ENCODE measurements at places on chromosomes 11 and 22.

- H3K4me3 ChIP-seq: no peak overlapping the region
- H3K4me1 ChIP-seq: no peaks in the 10 kb centered on the region
- no peaks in the 10 kb centered on the region for H3K27me3 ChIP-seq
- H3K27ac ChIP-seq: no peak overlapping the region
- no peaks in the 10 kb centered on the region for H3K36me3 ChIP-seq
- DNase-seq: no peak
These were observed 57.6 kb upstream of the NECTIN1 start for GRCh38 chr11:119786431-119787073.

DNA sequence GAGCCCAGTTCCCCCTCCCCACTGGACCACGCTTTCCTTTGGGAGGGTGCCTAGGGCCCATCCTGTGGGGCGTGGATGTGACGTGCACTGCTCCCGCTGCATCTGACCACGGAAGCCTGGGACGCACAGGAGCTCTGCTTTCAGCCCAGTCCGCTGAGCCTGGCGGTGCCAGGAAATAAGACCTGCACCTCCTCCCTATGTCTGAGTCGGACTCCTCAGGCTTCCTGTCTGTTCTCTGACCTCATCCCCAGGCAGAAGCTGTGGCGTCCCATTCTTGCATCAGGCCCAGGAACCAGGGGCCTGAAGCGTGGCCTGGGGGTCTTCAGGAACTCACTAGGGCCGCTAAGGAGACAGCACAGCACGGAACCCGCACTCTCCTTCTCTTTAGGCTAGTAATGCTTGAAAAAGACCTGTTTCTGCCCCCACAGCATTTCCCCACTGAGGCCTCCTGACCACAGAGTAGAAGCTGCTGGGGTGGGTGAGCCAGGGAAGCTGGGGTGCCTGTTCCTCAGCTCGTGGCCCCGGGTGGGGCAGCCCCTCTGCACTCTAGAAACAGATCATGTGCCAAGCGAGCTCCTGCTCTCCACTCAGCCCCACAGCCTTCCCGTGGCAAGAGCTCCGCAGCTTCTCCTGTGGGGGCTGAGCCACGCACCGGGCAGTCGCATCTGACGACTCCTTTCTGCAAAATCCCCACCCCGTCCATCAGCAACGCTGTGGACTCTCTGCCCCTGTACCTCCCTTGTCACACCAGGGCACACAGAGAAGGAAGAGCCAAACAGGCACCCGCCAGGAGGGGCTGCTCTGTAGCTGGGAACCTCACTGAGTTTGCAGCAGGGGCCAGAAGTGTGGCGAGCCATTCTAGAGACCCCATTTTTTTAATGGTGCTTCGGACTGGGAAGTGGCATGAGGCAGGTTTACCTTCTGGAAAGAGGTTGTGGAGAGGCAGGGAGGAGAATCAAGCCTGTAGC is 22.6 kb downstream of the MOV10L1 start:
- H3K4me3 ChIP-seq: no peak overlapping the region
- no peak overlapping the region for H3K27ac ChIP-seq
- H3K4me1 ChIP-seq: no peaks in the 10 kb centered on the region
- no peak for DNase-seq

DNA sequence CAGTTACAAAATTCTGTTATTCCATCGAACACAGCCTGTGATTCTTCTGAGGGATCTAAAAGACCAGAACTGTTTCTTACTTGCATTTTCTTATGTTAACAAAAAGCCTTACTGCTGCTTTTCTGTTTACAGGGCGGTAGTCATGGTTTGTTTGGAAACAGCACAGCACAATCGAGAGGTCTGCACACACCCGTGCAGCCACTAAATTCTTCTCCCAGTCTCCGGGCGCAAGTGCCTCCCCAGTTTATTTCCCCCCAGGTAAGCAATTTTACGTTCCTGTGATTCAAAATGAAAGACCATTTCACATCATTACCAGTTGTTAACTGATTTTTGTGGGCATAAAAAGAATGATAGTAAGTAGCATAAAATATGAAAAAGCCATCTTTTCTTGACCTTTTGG is 60.8 kb upstream of the ADSL start:
- H3K27me3 ChIP-seq: no peaks in the 10 kb centered on the region
- peak overlapping the region; percentile 45 for H3K27ac ChIP-seq
- DNase-seq: no peak
- H3K4me3 ChIP-seq: no peak overlapping the region

- peaks cover 6% of the 10 kb centered on the region for H3K4me1 ChIP-seq
- DNase-seq: no peak
- H3K36me3 ChIP-seq: no peaks in the 10 kb centered on the region
- no peak overlapping the region for H3K27ac ChIP-seq
- H3K27me3 ChIP-seq: no peaks in the 10 kb centered on the region
These were observed 65.4 kb upstream of the TSPAN18 start for GRCh38 chr11:44661311-44661717.

- no peaks in the 10 kb centered on the region for H3K27me3 ChIP-seq
- no peak for DNase-seq
- no peak overlapping the region for H3K27ac ChIP-seq
These were observed 76.2 kb downstream of the ZBTB16 start for GRCh38 chr11:114135737-114136151.

- peaks cover 12% of the 10 kb centered on the region for H3K4me1 ChIP-seq
- H3K27ac ChIP-seq: peak overlapping the region; percentile 3
- H3K4me3 ChIP-seq: no peak overlapping the region
- no peaks in the 10 kb centered on the region for H3K36me3 ChIP-seq
These were observed 24.4 kb downstream of the HORMAD2 start for GRCh38 chr22:30104501-30105156.

DNA sequence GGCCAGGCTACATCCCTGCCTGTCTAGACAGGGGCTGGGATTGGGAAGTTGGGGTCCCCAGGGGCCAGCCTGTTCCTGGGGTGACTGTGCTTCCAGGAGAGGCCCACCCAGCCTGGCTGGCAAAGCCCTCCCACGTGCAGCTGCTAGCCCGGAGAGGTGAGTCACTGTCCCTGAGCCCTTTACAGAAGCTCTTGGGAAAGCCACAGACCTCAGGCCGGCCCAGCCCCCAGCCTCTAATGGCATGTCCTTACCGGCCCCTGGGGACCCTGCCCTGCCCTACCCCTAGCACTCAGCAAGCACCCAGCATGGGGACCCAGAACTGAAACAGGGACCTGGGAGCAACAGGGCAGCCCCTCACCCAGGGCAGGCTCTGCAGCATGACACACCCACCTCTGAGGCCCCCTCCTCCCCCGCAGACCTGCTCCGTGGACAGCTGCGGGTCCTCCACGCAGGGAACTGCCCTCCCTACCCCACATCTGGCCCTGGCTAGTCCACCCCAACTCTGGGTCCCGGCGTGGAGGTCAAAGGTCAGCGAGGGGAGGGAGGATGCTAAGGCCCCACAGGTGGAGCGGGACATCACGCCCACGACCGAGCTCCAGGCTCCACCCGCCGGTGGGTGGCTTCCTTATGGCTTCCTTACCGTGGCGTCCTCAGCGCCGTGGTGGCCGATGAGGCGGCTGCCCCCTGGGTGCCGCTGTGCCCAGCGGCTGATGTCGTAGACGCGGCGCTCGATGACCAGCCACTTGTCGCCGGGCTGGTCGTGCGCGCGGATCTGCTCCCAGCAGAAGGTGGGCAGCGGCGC is 615 bp downstream of the FADS3 start:
- peak overlapping the region; percentile 85 for H3K4me3 ChIP-seq
- H3K27ac ChIP-seq: peak overlapping the region; percentile 61
- peaks cover 9% of the 10 kb centered on the region for H3K4me1 ChIP-seq
- H3K27me3 ChIP-seq: no peaks in the 10 kb centered on the region
- H3K36me3 ChIP-seq: no peaks in the 10 kb centered on the region
- peak; percentile 23 for DNase-seq

GRCh38 chr11:6844356-6844755 is 1.1 kb upstream of the OR10A5 start:
- no peaks in the 10 kb centered on the region for H3K27me3 ChIP-seq
- H3K4me3 ChIP-seq: no peak overlapping the region
- no peaks in the 10 kb centered on the region for H3K36me3 ChIP-seq
- no peaks in the 10 kb centered on the region for H3K4me1 ChIP-seq
- DNase-seq: no peak

DNA sequence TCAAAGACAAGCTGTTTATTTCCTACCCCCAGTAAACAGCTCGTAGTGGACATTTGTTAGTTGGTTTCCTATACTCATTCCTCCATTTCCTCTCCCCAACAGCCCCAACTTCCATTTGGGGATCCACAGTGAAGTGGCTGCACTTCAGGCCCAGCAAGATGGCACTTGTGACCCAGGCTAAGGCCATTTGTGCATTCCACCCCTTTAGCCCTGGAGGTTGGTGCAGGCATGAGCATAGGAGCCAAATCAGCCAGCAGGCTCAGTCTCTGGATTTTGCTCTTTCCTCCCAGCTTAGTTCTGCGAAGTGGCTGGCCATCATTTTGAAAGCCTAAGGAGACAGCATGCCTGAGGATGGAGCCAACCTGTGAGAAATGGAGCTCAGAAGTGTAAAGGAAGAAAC is 122.9 kb downstream of the MPPED2 start:
- no peaks in the 10 kb centered on the region for H3K36me3 ChIP-seq
- no peak overlapping the region for H3K4me3 ChIP-seq
- no peak overlapping the region for H3K27ac ChIP-seq

GRCh38 chr22:41217553-41218157 is 12.5 kb downstream of the L3MBTL2 start:
- H3K27ac ChIP-seq: peak overlapping the region; percentile 23
- H3K4me1 ChIP-seq: peaks cover 7% of the 10 kb centered on the region
- no peaks in the 10 kb centered on the region for H3K27me3 ChIP-seq
- no peak for DNase-seq
- peaks cover 47% of the 10 kb centered on the region for H3K36me3 ChIP-seq

DNA sequence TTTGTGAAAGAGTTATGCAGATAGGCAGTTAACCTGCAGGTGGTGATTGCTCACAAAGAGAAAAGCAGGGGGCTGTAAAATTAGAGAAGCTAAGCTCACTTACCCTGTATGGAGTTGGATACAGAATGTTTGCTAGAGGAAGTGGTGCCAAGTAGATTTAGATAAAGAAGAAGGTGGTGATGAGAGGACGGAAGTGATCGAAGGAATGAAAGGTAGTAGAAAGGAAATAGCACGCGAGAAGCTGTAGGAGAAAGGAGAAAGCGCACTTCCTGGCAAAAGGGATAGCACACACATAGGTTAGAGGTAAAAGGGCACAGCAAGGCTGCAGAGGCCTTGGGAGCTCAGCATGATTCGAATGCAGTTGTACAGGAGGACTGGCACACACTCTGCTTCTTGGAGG is 87.3 kb upstream of the CTSC start:
- no peak overlapping the region for H3K4me3 ChIP-seq
- DNase-seq: no peak
- peaks cover 4% of the 10 kb centered on the region for H3K4me1 ChIP-seq
- no peak overlapping the region for H3K27ac ChIP-seq
- H3K27me3 ChIP-seq: no peaks in the 10 kb centered on the region

GRCh38 chr22:30444632-30445437 is 19.3 kb downstream of the MTFP1 start:
- no peaks in the 10 kb centered on the region for H3K4me1 ChIP-seq
- H3K4me3 ChIP-seq: no peak overlapping the region
- H3K27me3 ChIP-seq: peaks cover 5% of the 10 kb centered on the region
- H3K27ac ChIP-seq: no peak overlapping the region
- peak; percentile 17 for DNase-seq
- no peaks in the 10 kb centered on the region for H3K36me3 ChIP-seq

DNA sequence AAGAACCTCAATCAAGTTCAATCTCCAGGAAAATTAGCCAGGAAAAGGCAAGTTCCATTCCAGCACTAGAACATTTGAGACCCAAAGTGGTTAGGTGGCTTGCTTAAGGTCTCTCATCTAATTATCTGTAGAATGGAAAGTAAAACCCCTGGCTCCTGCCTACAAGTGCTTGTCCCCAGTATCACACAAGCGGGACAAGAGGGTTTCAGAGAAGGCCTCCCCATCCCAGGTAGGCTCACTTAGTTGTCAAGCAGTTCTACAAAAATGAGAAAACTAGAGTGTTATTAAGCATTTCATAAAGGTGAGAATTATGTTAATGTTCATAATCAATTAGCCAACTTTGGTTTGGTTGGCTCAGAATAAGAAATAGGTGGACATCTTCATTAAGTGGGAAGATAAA is 5.5 kb downstream of the POU2AF1 start:
- H3K36me3 ChIP-seq: no peaks in the 10 kb centered on the region
- no peak for DNase-seq
- no peaks in the 10 kb centered on the region for H3K4me1 ChIP-seq
- no peaks in the 10 kb centered on the region for H3K27me3 ChIP-seq
- H3K4me3 ChIP-seq: no peak overlapping the region

DNA sequence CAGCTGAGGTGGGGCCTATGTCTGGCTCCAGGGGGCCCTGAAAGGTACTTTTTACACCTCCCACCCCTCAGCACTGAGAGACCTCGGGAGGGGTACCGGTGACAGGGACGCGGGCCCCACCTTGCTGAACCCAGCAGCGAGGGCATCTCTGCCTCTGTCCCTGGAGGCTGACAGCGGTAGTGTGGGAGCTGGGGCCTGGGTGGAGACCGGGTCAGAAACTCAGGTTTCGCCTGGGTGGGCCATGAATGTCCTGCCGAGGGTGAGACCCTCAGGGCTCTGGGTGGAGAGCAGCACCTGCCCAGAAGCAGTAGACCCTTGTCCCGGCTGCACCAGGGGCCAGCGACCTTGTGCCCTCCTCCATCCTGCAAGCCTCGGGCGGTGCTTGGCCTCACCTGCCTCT is 22.2 kb downstream of the PTDSS2 start:
- no peaks in the 10 kb centered on the region for H3K4me1 ChIP-seq
- no peak for DNase-seq
- H3K27me3 ChIP-seq: no peaks in the 10 kb centered on the region

DNA sequence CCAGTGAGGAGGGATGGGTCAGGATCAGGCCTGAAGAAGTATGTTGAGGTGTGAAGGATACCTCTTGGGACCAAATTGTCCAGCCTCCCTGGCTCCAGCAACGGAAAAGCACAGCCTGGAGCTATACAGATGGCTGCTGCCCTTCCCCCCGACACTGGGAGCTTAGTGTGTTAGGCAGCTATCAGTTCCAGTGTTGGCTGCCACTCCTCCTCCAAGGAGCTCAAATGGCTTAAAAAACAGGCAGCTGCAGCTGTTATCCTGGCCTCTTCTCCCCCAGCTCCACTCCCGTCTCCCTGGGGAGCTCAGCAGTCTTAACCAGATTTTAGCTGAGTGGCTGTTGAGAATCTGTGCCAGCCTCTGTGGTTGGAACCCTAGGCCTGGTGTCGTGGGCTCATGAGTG is 225.0 kb downstream of the JRKL start:
- no peaks in the 10 kb centered on the region for H3K36me3 ChIP-seq
- no peak overlapping the region for H3K4me3 ChIP-seq
- no peak overlapping the region for H3K27ac ChIP-seq

DNA sequence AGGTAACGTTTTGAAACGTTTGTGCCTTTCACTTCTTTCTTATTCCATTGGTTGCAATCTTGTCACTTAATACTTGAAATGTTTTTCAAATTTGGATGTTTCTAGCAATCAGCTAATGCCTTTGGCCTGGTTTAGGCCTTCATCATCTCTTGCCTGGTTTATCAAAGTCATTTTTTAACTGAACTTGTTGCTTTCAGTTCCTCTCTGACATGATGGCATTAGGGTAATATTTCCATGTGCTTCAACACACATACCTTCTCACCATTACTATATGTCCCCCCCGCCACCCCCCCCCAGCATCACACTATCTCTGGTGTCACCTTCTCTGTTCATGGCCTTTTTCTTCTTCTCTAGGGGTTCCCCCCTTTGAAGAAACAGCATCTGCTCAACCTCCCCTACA is 1.5 kb upstream of the SYT9 start:
- no peak for DNase-seq
- no peak overlapping the region for H3K27ac ChIP-seq
- no peaks in the 10 kb centered on the region for H3K4me1 ChIP-seq
- H3K27me3 ChIP-seq: peaks cover 15% of the 10 kb centered on the region
- no peak overlapping the region for H3K4me3 ChIP-seq
- H3K36me3 ChIP-seq: no peaks in the 10 kb centered on the region

GRCh38 chr11:134228625-134229024 is 4.2 kb downstream of the VPS26B start:
- H3K27ac ChIP-seq: no peak overlapping the region
- no peak for DNase-seq
- no peaks in the 10 kb centered on the region for H3K27me3 ChIP-seq
- peaks cover 43% of the 10 kb centered on the region for H3K4me1 ChIP-seq
- H3K4me3 ChIP-seq: no peak overlapping the region
